ENCODE measurements at places on chromosomes 12 and 14.

DNA sequence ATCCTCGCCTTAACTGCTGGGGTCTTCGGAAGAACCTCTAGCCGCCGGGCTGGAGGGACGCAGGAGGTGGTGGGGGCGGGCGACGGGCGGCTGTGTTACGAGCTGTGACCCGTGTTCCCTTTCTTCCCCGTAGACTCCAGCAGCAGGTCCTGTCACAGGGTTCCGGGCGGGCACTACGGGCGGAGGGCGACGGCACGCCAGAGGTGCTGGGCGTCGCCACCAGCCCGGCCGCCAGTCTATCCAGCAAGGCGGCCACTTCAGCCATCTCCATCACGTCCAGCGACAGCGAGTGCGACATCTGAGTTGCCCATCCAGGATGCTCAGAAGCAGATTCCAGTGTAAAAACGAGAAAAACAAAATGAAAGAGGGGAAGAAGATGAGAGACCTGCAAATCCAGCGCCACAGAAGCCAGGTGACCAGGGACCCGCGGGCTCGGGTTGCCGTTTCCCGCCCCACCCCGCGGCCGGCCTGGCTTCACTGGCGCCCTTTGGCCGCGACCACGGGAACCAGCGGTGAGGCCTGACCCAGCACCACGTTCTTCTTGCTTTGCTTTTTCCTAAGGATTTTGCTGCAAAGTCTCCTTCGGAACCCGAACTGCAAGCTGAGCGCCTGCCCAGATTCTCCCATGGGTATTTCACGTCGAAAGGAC is 2.1 kb downstream of the SIX6 start:
- DNase-seq, result no peak

DNA sequence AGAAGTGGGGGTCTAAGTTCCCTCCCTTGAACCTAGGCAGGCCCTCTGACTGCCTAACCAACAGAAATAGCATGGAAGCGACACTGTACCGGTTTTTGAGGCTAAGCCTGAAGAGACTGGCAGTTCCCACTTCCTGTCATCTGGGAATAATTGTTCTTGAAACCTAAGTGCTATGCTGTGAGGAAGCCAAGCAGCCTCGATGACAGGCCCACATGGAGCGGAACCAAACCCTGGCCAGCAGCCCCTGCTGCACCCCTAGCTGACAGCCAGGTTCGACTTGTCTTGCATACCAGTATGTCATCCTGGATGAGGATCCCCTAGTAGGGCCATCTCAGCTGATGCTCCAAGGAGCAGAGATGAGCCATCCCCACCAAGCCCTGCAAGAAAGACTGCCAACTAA is 6.4 kb upstream of the GPR68 start:
- no peak for DNase-seq

DNA sequence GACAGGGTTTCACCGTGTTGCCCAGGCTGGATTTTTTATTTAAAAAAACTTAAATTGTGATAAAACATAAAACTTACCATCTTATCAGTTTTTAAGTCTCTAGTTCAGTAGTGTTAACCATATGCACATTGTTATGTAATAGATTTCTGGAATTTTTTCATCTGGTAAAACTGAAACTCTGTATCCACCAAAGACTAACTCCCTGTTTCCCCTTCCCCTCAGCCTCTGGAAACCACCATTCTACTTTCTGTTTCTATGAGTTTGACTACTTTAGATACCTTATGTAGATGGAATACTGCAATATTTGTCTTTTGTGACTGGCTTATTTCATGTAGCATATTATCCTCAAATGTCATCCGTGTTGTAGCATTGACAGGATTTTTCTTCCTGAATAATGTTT is 12.8 kb upstream of the PLEKHG3 start:
- DNase-seq, result no peak

DNA sequence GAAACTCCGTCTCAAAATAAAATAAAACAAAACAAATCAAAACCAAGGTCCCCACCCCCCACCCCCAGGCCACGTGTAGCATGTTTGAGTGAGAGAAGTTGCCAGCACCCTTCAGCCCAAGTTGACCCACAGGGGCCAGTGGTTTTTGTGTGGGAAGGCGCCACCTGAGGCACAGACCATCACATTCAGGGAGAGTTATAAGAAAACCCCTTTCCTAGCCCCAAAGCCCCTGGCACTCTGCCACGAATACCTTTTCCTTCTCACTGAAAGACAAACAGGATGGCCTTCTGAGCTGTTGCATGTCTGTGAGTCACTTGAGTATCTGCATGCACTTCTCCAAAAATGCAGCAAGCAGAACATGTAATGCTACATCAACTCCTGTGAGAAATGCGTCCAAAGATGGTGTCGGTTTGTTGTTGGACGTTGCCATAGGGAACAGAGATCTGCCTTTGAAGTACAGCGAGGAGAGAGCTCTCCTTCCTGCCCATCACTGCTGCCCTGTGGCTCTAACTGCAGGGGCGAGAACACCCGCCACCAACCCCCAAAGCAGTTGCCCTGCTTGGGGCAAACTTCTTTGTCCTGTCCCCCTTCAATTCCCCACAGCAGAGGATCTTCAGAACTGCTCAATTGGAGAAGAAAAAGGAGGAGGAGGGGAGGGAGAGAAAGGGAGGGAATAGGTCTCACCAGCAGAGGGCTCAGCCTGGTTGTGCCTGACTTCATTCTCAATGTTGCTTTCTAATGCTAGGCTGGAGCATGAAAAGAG is 2.7 kb upstream of the TRAF3 start:
- DNase-seq, result peak; percentile 41

GRCh38 chr12:1924996-1925683 is 6.7 kb upstream of the CACNA2D4 start:
- DNase-seq, result no peak

GRCh38 chr14:75578102-75578785 is at the start of gene FLVCR2:
Gene FLVCR2 (plus strand): TSS chr14:75578620. CDS start chr14:75578973, 353 bp downstream.
- no peak for DNase-seq

DNA sequence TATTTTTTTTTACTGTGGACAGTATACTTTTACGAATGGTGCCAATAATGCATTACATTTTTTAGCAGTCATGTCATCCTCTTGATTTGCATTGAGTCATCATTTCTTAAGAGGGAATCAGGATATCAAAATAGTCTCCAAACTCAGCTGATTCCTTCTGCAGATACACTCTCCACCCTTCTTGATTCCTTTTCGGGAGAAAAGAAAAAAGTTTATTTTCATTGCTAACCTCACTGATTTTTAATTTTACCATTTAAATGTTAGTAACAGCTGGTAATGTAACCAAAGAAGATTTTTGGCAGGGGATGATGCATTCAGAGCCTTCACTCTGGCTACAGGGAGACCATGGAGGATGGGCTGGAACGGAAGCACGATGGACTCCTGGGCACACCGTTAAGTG is 47.5 kb downstream of the MRPL42 start:
- no peak for DNase-seq

- DNase-seq, result no peak
These were observed 53.6 kb downstream of the RTN1 start for GRCh38 chr14:59816941-59817340.

DNA sequence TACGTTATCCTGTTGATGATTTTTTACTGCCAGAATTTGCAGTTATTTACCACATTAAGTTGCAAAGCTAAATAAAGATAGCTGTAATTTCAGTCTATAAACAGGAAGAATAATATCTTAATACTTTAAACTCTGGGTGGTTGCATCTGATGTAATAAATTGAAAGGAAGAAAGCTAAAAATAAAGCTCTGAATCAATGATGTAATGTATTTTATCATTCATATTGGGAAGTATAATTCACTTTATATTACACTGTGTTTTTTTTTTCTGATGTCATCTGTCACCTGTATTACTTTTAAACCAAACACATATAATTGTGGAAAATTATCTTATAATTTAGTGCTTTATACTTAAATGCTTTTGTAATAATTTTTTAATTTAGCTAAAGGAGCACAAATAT is 37.1 kb downstream of the PDZRN4 start:
- DNase-seq, result no peak

DNA sequence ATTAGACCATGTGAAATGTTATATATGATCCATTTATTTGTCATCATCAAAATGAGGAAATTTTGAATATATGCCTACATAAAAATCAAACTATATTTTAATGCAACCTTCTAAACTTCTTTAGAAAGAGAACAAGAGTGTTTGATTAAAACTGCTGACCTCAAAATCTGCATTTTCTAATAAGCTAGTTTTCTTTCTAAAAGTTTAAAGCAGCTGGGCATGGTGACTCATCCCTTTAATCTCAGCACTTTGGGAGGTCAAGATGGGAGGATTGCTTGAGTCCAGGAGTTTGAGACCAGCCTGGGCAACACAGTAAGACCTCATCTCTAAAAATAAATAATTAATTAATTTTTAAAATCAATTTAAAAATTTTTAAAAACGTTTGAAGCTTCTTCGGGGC is 36.2 kb downstream of the GNPTAB start:
- DNase-seq, result no peak

GRCh38 chr14:51823706-51824105 is 36.7 kb upstream of the GNG2 start:
- no peak for DNase-seq

DNA sequence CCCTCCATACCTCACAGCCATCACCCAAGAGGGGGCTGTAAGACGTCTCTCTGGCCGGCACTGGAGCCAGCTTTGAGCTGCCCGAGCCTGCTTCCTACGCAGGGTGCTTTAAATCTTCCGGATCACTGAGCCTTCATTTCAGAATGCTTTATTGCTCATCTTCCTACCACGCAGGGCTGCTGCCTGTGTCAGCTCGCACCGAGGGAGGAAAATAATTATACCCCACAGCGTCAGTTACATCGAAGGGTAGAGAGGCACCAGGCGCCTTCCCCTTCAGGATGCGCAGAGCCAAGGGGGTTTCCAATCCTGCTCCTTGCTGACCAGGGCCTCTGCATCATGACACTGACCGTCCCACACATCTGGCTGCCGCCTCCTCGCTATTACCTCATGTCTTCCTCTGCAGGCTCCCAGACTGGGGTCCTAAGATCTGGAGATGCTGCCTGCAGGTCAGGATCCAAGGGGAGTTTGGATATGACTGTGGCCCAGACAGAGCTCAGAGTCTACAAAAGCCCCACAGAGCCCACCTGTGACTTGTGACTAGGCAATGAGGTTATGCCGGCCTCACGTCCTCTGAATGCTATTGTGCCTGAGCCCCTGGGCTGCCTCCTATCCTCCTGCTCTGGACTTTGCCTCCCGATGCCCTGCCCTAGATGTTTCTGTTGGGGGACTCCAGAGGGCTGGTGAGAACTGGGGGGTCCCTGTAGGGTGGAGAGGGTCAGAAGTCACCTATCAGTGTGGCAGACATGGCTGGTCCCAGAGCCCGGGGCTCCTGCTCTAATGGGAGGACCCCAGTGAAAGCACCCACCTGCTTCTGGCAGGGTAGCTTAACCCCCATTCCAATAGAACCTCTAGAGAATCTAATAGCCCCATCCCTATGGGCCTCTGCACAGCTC is 220.3 kb upstream of the RTL1 start:
- no peak for DNase-seq

GRCh38 chr14:95895720-95896119 is 19.1 kb downstream of the TUNAR start:
- no peak for DNase-seq

- DNase-seq, result no peak
These were observed 5.3 kb downstream of the KRT81 start for GRCh38 chr12:52285851-52286530.

DNA sequence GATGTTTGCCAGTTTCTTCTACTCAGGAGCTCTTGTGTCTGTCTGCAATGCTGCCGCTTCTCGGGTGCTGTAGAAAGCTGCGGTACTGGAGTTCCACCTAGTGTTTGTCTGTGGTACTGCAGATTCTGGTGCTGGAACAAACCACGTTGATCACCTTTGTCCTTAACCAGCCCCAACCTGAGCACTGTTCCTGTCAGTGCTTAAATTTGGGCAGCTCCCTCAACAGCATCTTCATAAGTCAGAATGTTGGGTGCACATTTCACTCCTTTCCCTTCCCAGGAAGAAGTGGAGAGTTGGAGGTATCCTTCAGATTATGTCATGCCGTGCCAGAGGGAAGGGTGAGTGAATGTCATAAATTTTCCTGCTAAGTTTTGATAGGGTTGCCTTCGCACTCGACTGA is 48.7 kb upstream of the LALBA start:
- DNase-seq, result peak; percentile 61

DNA sequence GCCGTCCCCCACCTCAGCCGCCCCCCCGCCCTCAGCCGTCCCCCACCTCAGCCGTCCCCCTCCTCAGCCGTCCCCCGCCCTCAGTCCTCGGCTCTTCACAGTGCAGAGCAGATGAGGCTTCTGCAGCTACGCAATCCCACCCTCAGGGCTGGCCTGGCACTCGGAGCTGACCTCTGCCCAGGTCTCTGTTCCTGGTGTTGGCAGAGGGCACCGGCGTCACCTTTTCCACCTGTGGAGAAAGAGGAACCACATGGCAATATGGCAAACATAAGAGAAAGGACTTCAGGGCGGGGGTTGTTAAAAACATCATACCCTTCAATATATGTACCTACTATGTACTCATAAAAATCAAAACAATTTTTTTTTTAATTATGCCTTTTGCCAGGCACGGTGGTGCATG is 45.8 kb downstream of the MLXIP start:
- DNase-seq, result no peak

DNA sequence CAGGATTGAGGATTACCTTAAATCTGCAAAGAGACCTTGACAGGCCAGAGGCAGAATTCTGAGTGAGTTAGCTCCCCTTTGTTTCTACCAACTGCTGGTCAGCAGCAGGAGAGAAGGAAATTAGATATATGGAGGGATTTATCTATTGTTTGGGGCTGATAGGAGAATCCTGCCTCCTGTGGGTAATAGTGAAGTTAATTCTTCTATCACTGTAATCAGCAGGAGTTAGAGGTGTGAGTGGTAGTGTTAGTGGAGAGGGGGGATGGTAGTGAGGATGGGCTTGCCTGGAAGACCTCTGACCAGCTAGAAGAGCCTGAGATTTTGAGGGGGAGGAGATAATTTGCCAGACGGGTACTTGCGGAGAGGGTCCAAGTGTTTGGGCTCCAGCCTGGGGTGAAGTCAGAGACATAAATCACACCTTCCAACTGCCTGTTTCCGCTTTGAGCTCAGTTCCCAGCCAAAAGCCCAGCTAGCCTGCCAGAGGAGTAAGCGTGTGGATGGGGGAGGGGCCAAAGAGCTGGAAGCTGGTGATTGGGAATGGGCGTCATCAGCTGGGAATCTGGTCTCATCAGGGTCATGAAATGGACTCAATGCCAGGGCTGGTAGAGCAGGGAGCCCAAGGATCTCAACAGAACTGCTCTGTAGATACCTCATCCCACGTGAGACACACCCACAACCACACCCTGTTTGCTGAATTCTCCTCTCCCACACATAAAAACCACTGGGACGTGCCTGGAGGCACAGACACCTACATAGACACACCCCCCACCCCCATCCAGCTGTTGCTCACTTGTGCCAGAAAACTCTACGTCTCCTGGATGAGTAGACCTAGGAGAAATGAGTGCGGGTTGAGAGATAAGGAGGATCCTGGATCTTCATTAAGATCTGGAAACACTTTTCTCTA is 13.1 kb upstream of the ITGA5 start:
- DNase-seq, result no peak

- no peak for DNase-seq
These were observed 120.4 kb upstream of the LRIG3 start for GRCh38 chr12:59040656-59041055.

GRCh38 chr14:61196034-61196433 is 85.1 kb downstream of the TMEM30B start:
- no peak for DNase-seq

GRCh38 chr12:27343255-27344000 is 10.8 kb downstream of the BMAL2 start:
- no peak for DNase-seq

GRCh38 chr12:72388322-72388721 is 116.2 kb downstream of the TRHDE start:
- no peak for DNase-seq

- DNase-seq, result no peak
These were observed 148.6 kb downstream of the TSPAN9 start for GRCh38 chr12:3225796-3226180.

Measured in NCI-H187 treated with DMSO at 0.1 percent for 48 hours (cell line).